ENCODE measurements at places on chromosomes 6 and 20.

GRCh38 chr6:155492061-155492735 lies 36.6 kb upstream of the NOX3 start:
- DNase-seq: no peak

GRCh38 chr20:5356941-5357340 lies 40.2 kb upstream of the PROKR2 start:
- no peak for DNase-seq

DNA sequence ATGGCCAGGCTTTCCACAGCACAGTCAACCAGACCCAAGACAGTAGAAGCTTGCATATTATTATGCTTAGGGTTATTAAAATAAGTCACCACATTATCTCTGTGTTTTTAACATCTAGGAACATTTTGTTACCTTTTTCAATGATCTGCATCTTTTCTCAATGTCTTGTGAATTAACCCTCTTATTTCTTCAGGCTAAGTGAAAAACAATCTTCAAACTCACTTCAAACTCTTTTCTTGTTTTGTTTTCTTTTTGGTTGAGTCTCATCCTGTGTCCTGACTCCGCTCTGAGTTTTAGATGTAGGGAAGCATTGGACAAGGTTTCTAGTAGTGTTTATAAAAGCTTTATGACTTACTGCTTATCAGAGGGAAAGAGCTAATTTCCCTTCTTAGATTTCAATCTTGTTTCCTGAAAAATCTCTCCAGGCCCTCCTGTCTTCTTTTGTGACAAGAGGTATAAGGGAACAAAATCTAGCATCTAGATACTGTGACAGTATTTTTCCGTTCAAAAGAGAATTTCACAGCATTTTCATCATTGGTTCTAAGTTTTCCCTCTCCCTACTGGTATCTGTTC lies 26.2 kb downstream of the NOX3 start:
- DNase-seq: no peak

DNA sequence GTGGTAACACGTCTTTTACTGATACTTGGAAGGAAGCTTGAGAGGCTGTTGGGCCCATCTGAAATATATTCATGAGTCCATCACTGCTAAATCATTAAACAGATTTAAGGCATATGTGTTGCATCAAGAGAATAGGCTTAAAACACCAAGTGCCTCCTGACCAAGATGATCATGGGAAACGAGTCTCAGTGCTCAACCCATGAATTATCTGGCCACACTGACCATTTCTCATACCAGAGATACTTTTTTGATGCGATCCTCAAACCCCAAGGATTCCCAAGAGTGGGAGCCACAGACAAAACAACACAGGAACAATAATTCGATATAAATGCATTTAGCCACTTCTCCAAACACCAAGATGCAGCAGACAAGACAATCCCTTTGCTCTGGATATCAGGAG lies 17.2 kb downstream of the HEY2 start:
- DNase-seq: no peak

GRCh38 chr6:121549736-121550135 lies 114.3 kb downstream of the GJA1 start:
- no peak for DNase-seq

GRCh38 chr6:35634316-35634715 lies 54.4 kb downstream of the FKBP5 start:
- no peak for DNase-seq

DNA sequence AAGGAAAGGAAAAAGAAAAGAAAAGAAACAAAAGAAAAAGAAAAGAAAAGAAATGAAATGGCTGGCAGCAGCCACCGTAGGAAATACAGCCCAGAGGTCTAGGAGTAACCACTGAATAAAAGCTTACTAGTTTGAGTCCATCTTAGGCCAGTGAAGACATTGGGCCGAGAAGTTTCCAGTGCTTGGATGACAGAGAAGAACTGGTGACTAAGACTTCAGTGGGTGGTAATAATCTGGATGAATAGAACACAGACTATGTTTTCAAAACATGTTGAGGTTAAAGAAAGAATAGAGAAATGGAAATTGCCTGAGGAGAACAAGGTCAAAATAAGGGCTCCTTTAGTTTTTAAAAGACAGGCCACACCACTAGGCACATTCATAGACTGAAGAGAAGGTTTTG lies 198.8 kb downstream of the ATXN1 start:
- no peak for DNase-seq

DNA sequence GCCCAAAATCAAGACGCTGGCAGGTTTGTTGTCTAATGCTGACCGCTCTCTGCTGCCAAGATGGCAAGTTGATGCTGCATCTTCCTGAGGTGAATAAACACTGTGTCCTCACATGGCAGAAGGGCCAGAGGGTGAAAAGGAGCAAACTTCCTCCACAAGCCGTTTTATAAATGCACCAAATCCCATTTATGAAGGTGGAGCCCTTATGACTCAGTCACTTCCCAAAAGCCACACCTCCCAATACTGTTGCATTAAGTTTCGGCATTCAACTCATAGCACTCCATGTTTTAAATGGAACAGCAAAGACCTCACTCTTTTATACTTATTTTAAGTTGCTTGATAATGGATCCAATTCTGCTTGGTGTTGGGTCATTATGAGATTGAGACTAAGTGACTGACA lies 316.6 kb downstream of the RFPL4B start:
- no peak for DNase-seq

DNA sequence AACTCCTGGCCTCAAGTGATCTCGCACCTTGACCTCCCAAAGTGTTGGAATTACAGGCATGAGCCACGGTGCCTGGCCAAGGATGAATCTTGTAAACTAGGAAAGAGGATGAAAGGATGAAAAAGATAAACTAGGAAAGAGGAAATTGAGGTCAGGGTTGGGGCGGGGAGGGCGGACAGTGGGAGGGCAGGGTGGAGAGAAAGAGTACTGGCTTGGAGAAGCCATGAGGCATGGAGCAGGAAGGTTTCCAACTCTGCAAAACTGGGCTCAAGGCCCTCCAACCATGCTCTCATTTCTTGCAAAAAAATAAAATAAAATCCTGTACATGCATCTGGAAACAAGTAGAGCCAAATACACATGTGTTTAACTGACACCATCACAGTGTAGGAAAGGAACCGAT lies 256.6 kb upstream of the SGK1 start:
- DNase-seq: no peak

DNA sequence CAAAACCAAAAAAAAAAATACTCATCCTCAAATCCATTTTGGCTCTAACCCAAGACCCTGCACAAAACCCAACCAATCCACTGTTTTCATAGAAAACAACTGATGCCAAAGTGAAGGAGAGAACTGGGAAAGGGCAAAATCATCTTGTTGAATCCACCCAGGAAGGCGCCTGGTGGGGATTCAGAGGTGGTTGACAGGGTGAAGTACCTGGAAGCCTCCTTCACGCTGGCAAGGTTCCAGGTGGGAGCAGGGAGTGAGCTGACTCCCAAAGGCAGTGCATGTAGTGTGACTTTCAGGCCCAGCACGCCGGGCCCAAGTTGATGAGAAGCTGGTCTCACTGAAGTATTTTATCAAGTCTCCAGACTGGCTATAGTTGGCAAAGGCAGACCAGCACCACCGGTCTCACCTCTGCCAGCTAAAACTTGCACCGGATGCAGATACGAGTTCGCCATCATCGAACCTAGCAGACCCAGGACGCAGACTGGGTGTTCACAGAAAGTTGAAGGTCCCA lies 16.5 kb downstream of the PPP1R10 start:
- no peak for DNase-seq

DNA sequence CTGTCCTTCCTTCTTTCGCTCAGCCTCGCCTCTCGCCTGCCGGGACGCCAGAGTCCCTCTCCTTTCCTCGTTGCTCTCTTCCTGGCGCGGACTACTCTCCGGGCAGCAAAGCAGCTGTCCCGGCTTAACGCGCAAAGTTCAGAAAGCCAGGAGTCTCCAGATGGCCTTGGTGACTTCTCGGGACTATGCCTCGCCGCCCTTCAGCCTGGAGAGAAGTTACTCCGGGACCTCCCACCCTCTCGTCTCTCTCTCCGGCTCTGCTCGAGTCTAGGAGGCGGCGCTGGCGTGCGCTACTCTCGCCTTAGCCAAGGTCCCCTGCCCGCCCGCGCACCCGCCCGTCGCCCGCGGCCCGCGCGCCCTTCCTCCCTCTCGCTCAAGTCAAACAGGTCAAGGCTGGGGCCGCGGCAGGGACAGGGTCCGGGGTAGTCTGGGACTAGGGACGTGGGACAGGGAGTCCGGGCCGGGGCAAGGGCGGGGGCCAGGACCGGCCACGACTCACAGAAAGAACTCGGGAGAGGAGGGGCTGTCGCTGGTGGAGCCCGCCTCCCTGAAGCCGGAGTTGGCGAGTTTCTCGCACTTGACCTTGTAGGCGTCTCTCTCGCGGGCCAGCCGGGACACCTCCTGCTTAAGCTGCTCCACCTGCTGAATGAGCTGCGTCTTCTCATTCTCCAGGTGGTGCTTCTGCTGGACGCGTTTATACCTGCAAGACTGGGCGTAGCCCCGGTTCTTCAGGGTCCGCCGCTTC lies 1.5 kb downstream of the MAFB start:
- no peak for DNase-seq

DNA sequence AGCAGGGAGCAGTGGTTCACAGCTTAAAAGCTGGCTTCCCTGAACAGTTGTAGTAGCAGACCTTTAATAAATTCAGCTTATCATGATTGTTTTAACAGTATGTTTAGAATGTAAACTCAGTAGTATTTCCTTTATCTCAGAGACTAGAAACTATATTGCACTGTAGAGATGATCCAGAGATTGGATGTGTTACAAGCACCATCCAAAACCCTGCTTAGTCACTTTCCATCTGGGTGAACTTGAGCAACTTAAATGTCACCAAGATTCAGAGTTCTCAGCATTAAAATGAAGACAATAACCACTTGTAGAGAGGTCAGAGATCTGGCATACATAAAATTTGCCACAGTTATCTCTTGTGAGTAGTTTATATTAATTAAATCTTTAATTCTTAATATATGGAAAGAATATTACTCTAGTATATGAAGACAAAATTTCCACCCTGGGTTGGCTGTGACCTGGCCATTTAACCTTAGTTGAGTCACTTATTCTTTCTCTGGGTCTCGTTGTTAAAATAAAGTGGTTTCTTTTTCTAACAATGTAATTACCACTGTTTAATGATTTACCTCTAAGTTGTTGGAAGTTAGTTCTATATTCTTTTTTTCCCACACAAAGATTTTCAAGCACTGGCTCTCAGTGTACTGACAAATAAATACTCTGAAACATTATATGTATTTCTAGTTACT lies 239.2 kb upstream of the FKBP1C start:
- no peak for DNase-seq

GRCh38 chr6:85923013-85923430 lies 280.3 kb upstream of the SYNCRIP start:
- DNase-seq: peak; percentile 9

GRCh38 chr6:4635666-4636065 lies 140.5 kb upstream of the CDYL start:
- DNase-seq: no peak

GRCh38 chr6:102026649-102027048 lies 633.1 kb downstream of the GRIK2 start:
- DNase-seq: no peak

DNA sequence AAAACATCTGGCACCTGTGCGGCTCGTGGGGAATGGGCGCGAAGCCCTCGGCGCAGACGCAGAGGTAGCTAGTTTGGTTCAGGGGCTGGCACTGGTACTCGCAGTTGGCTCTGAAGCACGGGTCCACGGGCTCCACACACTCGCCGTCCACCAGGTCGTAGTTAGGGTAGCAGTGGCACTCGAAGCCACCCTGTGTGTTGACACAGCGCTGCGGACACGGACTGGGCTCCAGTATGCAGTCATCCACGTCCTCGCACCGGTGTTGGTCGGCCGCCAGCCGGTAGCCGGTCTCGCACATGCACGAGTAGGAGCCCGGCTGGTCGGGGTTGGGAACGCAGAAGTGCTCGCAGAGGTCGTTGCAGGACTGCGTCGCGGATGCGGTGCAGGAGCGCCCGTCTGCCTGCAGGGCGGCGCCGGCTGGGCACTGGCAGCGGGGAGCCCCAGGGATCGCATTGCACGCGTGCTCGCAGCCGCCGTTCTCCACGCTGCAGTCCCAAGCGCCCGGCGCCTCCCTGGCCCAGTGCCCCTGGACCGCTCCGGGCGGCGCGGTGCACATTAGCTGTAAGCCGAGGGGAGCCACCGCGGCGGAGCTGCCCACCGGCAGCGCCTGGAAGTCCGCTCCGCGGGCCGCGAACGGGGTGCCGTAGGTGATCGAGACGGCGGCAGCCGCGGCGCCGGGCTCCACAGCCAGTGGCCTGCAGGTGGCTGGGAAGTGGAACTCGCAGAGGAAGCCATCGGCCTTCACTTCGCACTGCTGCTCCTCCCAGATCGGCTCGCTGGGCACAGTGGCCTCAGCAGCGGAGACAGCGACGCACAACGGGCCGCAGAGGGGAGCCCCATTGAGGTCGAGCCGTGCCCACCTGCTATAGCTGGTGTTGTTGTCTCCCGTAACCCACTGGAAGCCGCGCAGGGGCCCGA lies 930 bp downstream of the THBD start:
- DNase-seq: no peak

GRCh38 chr6:150622941-150623874 lies 23.5 kb downstream of the PLEKHG1 start:
- no peak for DNase-seq

DNA sequence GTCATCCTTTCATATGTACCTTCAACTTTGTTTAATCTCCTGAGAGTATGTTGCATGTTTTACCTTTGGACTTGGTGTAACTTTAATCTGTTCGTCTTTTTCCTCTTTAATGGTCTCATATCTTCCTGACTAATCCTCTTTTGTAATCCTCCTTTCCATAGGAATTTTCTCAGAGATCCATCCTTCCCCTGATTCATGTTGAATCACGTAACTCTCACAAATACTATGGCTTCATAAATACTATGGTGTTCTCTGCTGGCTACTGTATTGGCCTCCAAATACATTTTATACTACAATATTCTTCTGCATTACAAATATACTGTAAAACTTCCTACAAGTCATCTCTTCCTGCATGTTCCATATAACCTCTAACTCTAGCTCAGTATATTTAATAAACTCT lies 317.7 kb upstream of the ADGRB3 start:
- no peak for DNase-seq

DNA sequence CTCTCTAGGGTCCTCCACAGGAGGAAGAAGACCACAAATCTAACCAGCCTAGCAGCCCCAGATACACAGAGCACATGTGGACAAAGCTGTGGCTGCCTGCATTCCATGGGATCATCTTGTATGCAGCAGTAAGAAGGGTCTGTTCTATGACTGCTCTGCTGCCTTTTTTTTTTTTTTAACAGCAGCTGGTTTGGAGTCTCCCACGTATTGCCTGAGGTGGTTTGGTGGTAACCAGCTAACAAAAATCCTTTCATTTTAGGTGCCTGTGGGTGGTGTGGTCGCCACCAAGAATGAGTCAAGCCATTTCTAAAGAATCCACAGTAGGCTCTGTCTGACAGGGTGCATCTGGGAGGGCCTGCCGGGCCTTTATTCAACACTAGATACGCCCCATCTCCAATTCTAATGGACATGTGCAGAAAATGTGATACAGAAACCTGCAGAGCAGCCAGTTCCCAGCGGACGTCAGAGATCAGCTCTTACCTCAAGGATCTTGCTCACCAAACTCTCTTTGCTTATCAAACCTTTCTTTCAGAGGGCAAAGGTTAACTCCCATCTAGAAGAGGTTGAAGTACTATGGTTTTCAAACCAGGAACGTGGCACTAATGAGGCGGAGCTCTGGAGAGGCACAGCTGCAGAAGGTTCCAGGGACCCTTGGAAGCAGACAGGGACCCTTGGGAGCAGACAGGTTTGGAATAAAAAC lies 32.0 kb downstream of the GNAS-AS1 start:
- DNase-seq: no peak

All from CMK (cell line).